ENCODE measurements at places on chromosomes 1 and 21.

DNA sequence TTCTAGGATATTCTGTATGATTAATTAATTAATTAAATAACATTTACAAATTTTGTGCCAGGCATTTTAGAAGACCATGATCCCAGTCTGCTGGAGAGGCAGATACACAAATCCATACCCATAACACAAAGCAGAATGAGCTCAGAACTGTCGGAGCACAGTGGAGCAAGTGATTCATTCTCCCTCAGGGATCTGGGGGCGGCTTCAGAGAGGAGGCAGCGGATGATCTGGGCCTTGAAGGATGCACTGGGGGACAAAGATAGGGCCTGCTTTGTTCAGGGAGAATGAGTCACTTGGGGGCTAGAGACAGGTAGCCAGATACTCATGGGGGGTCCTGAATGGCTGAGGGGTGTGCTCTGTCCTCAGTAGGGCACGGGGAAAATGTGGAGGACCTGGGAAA lies 50.9 kb upstream of the TRABD2B start:
- DNase-seq: no peak

- DNase-seq: no peak
Measured at GRCh38 chr1:237981223-237981622, 90.5 kb upstream of the ZP4 start.

GRCh38 chr1:7399514-7400125 lies 371.5 kb upstream of the VAMP3 start:
- no peak for DNase-seq

GRCh38 chr1:13528320-13528719 lies 14.5 kb upstream of the LRRC38 start:
- DNase-seq: no peak

GRCh38 chr1:87733386-87733785 lies 404.7 kb downstream of the LMO4 start:
- DNase-seq: no peak

- DNase-seq: no peak
Measured at GRCh38 chr1:1114431-1114830, 1.5 kb downstream of the C1orf159 start.

GRCh38 chr1:163826500-163826899 lies 504.7 kb downstream of the NUF2 start:
- no peak for DNase-seq

DNA sequence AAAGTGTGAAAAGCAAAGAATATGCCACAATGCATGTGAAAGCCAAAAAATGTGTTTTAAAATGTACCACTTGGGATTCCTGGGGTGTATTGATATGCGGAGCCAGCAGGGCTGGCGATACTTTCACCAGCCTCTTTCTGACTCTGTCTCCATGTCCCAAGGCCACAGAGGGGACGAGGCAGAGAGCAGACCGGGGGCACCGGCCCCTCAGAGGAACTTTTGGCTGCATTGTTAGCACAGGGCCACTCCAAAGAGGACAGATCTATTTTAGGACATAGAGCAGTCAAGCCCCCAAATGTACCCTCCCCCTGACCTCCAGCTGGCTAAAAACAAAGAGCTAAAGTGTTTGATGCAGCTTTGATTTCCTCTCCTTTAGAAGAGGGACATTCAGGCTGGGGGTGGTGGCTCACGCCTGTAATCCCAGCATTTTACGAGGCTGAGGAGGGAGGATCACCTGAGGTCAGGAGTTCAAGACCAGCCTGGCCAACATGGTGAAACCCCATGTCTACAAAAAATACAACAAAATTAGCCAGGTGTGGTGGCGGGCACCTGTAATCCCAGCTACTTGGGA lies 25.6 kb upstream of the ZNF436 start:
- DNase-seq: no peak

DNA sequence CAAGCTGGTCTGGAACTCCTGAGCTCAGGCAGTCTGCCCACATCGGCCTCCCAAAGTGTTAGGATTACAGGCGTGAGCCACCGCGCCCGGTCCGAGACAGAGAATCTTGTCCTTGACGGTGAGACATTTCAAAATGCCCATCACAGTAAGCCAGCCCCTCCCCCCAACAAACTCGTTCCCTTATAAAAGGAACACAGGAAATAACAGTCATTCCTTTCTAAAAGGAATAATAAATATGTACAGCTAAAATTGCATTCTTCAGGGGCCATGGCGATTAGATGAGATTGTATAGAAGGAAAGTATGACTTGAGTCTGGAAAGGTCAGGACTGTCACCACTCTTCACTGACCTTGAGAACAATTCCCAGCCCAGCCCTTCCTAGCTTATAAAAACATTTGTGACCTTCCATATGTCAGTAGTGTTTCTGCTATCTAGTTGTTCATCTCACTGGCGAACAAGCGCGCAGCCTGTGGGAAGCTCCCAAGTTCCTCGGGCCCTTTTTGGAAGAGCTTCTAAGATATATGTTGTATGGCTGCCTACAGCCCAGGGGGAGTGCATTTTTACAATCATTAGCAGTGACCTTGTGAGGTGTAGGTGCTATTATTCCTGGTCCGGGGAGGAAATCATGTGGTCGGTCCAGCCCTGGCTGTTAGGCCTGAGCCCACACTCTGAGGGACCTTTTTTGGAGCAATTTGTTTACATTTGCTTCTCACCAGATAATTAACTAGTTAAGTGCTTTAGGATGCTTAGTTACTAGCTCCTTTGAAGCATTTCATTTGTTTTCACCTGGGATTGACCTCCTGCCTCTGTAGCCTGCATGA lies 8.7 kb downstream of the SZRD1 start:
- DNase-seq: no peak

DNA sequence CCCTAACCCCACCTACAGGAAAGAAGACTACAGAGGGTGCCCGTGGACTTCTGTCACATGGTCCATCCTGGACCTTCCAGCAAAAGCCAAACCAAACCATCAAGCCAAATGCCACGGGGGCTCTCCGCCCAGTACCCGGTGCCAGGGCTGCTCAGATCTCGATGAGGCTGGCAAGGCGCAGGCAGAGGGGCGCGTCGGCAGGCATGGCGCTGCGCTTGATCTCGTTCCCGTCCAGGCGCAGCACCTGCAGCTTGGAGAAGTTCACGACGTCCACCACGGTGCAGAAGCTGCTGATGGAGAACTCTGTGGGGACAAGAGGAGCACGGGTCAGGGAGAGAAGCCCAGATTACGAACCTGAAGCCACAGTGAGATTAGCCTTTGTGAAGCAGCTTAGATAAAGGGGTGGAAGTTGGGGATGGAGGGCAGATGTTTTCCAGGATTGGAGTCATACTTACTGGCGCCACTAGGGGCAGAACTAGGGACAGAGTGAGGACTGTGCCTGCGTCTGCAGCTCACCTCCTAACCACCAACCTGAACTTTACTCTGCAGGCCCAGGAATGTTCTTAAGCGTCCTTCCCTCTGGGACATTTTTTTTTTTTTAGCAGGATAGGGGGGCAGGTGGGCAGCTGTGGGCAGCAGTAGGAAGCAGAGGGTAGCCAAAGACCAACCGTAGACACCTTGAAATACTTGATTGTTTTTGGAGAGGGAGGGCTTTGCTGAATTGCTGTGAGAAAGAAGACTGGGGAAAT lies 8.6 kb downstream of the FMOD start:
- no peak for DNase-seq

All from lung (tissue), 17 donors.